ENCODE measurements at places on chromosomes 5 and 9. TPM values are rescaled to one million over a fixed set of nuclear protein-coding genes. Genes with fewer than 3 reads are reported as not detected.

Gene ARID3C
- polyA plus RNA-seq, result not detected

Gene SEC16A
- polyA plus RNA-seq, result 32.9 TPM

Gene FAT2
- polyA plus RNA-seq, result 33.8 TPM

Gene BARHL1
- not detected for polyA plus RNA-seq

Gene EQTN
- polyA plus RNA-seq, result not detected

Gene OTULINL
- 0.45 TPM for polyA plus RNA-seq

Gene SPATA31D4
- not detected for polyA plus RNA-seq

Gene CRB2
- polyA plus RNA-seq, result 0.01 TPM

Gene FAM78A
- polyA plus RNA-seq, result 0.62 TPM

Gene TMCO6
- 15.7 TPM for polyA plus RNA-seq

Gene FBN2
- 0.14 TPM for polyA plus RNA-seq

Gene FAM163B
- polyA plus RNA-seq, result not detected

Gene SPATA31C1
- not detected for polyA plus RNA-seq

Gene IL4
- polyA plus RNA-seq, result not detected

Gene C9orf153
- 0.02 TPM for polyA plus RNA-seq
